ENCODE measurements at places on chromosomes 1 and 21.
A peak's percentile ranks its signal among the peaks of the same experiment; 100 is the strongest.

DNA sequence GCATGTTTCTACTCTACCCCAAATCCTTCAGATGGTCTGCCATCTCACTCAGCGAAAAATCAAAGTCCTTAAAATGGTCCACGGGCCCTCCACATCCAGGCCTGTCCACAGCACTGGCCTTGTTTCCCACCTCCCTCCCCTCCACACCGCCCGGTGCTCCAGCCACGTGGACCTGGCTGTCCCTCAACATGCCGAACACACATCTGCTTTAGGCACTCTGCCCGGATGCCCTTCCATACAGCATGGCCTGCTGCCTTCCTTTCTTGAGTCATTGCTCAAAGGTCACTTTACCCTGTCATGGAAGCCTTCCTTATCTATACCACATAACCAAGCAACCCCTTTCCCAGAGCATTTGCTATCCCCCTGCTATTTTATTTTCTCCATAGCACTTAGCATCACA lies 143.0 kb downstream of the DNM3 start:
- peak; percentile 22 for DNase-seq

DNA sequence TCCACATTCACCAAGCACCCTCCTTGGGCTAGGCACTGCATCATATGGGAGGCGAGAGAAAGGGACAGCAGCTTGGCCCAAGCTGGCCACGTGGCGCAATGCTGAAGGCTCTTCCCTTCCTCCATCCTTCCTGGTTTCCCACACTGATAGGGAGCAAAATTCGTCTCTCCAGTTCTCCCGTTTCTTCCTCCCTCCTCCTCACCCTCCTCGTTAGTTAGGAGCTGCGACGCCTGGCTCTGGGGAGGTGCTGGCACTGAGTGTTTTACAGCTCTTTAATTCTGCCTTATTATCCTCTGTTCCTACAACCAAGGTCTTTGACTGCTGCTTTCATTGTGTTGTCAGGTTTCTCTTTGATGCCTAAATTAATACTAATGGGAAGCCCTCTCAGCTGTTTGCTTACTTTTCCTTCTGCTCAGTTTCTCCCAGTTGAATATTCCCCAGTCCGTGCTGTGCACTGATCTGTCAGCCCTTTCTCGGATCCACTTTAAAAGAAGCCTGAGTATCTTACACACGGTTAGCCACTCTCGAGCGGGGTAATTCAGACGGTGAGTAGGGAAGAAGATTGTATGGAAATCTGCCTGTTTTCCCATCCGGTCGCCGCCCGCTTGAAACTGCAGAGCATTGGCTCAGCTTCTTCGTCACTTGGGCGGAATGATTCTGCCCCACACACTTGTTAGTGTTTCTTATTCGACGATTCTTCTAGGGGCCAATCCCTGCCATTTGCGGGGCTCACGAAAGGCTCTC lies 56.2 kb upstream of the SMYD2 start:
- DNase-seq, result no peak

GRCh38 chr1:53575955-53576320 lies 116.7 kb downstream of the DMRTB1 start:
- no peak for DNase-seq

DNA sequence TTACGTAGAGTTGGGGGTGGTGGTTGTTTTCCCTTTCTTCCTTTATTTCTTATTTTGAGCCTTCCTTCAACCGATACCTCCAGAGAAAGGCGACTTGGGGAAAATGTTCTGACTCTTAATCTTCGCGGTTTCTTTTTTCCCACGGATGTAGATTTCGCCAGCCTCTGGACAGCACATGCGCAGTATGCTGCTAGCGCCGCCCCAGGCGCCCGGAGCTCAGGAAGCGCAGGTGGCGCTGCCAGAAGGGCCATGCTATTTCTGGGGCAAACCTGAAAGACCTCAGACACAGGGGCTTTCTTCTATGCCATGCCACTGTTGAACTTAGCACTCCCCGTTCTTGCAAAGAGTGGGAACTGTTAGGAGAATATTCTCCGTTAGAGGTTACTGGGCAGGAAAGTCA lies 392.1 kb downstream of the KIF26B start:
- no peak for DNase-seq

DNA sequence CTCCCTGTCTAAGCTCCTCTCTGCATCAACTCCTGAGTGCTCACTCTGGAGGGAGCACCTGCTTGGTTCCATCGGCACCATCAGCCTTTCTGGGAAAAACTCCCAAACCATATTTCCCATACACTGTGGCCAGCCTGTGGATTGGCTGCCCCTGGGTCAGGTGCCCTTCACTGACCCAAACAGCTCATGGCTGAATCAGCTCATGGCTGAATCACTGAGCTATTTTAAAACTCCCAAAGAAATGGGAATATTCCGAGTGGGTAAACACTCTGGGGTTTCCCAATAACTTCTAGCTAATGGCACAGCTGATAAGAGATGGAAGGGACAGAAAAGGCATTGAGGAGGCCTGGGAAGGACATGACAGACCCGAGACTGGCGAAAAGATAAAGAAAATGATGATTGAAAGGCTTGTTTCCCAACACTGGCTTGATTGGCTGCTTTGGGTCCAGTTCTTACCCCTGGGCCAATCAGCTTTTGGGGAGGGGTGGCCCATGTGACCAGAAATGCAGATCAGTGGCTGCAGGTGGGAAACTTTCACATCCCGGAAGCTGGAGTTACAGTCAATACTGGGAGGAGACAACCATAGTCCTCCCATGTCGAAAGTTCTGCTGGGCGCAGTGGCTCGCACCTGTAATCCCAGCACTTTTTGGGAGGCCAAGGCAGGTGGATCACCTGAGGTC lies 37.3 kb upstream of the KAZN start:
- no peak for DNase-seq

- DNase-seq, result no peak
These were observed 43.8 kb downstream of the SLC44A3 start for GRCh38 chr1:94863919-94864318.

- DNase-seq, result no peak
These were observed 2.4 kb downstream of the BEST4 start for GRCh38 chr1:44785501-44786137.

DNA sequence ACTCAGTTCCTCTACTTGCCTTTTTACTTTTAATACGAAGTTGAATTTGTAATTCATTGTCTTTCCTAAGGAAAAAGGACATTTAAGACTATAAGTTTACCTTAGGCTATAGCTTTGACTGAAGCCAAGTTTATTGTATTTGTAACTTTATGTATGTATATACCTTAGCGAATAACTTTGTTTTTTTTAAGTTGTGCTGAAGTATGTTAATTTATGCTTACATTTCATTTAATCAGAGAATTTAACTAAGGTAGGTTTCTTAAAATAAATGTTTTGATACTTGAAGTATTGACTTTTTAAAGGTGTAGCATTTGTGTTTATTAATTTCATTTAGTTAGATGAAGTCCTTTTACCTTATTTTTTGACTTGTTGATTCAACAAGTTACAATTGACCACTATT lies 55.2 kb upstream of the TPTE start:
- DNase-seq, result no peak

- DNase-seq, result no peak
These were observed 25.3 kb upstream of the ZNF697 start for GRCh38 chr1:119673171-119673940.

DNA sequence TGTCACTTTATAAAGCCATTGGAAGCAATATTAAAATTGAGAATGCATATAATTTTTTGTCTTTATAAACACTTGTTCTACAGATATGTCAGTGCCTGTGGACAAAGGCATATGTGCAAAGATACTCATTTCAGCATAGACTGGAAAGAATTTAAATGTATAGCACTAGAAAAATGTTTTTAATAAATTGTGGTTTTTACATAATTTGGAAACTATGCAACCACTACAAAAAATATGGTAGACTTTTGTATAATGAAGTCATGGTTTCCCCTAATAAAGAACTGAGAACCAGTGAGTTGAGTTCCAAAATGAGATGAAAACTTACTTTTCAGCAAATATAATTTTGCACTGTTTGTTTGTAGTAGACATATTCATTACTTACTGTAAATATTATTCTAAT lies 48.5 kb downstream of the BRINP3 start:
- DNase-seq, result no peak

DNA sequence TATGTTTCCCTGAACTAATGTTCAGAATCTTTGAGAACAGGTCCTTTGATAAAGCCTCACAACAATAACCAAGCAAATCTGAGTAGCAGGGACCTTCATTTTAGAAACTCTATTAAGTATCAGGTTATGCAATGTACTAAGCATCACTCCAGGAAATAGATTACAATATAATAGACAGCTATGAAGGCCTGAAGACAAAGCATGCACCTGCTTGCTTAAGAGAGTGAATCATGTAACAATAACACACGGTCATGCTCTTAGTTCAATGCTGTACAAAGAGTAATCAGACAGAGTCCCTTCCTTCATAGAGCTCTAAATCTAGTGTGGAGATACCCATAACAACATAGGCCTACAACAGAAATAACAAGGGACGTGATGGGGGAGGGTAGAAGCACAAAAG lies 8.1 kb upstream of the CMPK1 start:
- no peak for DNase-seq

DNA sequence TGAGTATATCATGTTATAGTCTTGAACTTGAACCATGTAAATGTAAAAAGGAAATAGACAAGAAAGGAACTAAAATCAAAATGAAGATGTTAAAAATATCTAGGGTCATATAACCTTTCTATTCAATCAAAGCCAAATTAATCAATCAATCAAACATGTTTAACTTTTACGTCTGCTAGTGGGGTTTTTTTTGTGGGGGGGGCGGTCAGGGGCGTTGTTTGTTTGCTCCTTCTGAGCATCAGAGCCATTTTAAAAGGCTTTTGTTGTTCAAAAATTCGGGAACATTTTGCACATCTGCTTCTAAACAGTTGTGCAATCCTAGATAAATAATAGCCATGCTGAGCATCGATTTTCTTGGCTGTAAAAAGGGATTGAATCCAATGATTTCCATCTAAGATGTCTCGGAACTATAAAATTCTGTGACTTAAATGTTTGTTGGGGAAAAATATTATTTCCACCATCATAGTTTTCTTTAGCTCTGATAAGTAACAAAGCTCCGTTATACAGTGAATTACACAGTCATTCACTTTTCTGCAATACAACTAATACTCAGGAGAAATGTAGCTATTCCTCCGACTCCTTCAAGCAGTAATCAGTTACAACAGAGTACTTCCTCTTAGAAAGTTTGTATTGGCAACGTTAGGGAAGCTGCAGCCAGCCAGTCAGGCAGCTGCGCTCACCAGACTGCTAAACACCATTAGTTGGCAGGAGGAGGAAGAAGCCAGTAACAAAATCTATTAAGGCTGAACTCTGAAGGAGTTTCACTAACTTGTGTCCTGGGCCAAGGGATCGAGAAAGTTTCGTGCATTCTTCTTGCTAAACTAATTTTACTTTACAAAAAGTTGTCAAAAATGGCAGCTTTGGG lies 2.2 kb downstream of the SPATA6 start:
- peak; percentile 64 for DNase-seq

- DNase-seq, result no peak
These were observed 243.4 kb downstream of the SDCCAG8 start for GRCh38 chr1:243499248-243499647.

- no peak for DNase-seq
These were observed 63.7 kb downstream of the LACTBL1 start for GRCh38 chr1:22908880-22909426.

DNA sequence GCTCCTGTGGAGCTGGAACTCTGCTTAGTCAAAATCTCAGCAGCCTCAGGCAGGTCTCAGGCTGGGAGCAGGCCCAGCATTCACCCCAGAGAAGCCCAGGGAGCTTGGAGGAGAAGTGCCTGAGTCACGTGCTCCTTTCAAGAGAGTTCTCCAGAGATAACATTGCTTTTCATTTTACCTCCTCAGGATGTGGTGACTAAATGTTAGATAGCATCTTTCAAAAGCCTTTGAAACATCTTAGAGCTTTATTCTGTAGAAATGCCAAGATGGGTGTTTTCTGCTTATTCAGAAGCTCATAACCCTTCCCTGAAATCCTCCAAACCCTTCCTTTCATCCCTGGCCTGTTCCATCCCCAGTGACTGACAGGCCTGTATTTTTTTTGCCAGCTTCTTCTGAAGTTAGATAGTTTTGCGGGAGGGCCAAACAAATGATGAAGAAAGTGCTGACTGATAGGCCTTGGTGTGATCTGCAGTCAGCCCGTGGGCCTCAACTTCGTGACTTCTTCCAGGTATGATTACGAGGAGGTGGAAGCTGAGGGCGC lies 58.0 kb downstream of the PGM1 start:
- DNase-seq, result no peak

- no peak for DNase-seq
These were observed 40.2 kb downstream of the ATP1B1 start for GRCh38 chr1:169146576-169147214.

DNA sequence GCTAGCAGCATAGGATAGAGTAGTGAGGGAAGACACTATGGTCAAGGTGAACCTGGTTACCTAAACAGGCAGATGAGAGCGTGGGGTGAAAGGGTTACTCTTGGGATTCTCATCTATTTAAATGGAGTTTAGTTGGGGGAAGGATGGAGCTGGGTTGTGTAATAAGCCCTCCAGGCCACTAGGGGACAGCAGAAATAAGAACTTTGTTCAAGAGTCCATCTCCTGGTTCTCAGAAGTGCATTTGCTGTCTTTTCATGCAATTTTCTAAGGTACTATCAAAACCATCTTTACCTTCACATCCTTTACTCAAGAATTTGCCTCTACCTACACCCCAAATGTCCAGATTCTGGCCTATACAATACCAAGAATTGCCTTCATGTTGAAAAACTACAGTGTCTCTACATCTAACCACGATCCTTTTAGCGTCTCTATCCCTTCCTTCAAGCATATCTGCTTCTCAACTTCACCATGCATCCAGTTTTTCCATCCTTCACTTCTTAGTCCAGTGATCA lies 28.0 kb downstream of the SLAMF1 start:
- DNase-seq, result no peak

DNA sequence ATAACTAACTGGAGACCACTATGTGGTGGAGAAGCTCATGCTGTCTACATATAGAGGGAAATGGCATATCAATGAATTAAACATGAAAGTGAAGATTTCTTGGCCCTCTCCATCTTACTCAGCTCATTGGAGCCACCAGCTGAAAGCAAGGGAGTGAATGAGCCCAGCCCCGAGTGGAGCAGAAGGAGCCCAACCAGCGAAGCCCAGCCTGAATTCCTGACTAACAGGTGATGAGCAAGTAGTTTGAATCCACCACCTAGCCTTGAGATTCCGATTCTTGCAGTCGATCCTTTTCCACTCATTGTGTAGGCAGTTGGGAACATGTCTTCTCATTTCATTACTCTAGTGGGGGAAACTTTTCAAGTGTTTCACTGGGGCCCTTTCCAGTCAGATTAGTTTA lies 18.6 kb upstream of the ST6GALNAC3 start:
- DNase-seq, result no peak

DNA sequence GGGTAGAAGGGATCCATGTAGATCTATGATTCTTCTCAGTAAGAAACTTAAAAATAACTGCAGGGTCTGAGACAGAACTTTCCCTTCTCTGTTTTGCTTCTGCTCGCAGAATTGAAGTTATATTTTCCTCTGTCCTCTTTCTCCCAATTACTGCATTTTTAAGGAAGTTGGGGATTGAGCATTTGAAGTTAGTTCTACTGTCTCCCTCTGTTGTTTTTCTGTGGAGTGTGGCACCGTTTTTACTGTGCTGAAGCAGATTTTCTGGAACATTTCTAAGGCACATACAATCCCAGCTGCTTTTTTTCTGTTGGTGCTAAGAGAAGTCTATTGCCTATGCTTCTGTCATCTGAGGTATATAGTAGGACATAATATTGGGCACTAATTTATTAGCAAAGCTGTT lies 43.3 kb downstream of the RASAL2 start:
- no peak for DNase-seq
